Breast epithelium (tissue), 4 donors: ENCODE measurements at places on chromosomes 12 and 14. TPM values are rescaled to one million over a fixed set of nuclear protein-coding genes. Genes with fewer than 3 reads are reported as not detected.

CD163L1 gene
- 0.33 TPM for total RNA-seq

HOXC6 gene
- 4.1 TPM for total RNA-seq

- DNase-seq: no peak
Observed at GRCh38 chr12:27334721-27335082, 2.1 kb downstream of the BMAL2 start.

- no peak for DNase-seq
Observed at GRCh38 chr12:11870041-11870451, 200.7 kb upstream of the BCL2L14 start.

DNA sequence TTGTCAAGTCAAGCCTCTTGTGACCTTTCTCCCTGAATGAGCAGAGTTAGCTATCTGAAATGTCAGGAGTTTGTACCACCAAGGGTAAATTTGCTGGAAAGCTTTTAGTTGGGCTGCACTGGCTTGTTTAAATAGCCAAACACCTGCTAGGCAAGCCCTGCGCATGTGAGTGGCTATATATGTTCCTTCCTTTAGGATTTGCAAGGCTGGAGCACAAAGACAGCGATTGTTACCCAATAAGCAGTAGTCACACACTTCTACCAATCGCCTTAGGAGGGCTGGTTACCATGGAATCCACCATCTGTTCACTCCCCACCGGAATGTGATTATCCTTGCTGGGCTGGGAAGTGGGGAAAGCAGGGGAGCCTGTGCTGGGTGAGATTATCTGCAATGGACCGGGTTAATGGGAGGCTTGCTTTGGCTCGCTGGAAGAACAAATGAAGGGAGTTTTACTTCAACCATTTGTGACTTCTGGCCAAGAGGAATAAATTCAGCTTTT is 102.5 kb downstream of the FGD4 start:
- no peak for DNase-seq

- DNase-seq: no peak
Observed at GRCh38 chr14:28673056-28673455, 93.5 kb upstream of the FOXG1 start.

- no peak for DNase-seq
Observed at GRCh38 chr14:57057803-57058202, 210.9 kb downstream of the EXOC5 start.

- DNase-seq: no peak
Observed at GRCh38 chr12:81615026-81615588, 144.0 kb downstream of the PPFIA2 start.

- DNase-seq: no peak
Observed at GRCh38 chr12:5511644-5512600, 80.0 kb downstream of the NTF3 start.
